ENCODE measurements at places on chromosomes 11 and 22. TPM values are rescaled to one million over a fixed set of nuclear protein-coding genes. Genes with fewer than 3 reads are reported as not detected.

Gene SLC22A6
- total RNA-seq, result not detected

Gene PKDREJ
- 0.35 TPM for total RNA-seq

Gene BSX
- total RNA-seq, result not detected

Gene SLC7A4
- 1.1 TPM for total RNA-seq

Gene ARHGAP32
- total RNA-seq, result 96.7 TPM

Gene RAG2
- not detected for total RNA-seq

Gene DYNC2H1
- 6.2 TPM for total RNA-seq

Gene ST14
- 448 TPM for total RNA-seq

Gene POTEH
- not detected for total RNA-seq

Gene CRYBB3
- not detected for total RNA-seq

Gene DDI1
- total RNA-seq, result not detected

Gene OR51B5
- not detected for total RNA-seq

Gene FAM181B
- 0.35 TPM for total RNA-seq

Gene HTR3A
- total RNA-seq, result 1.7 TPM

Gene TSGA10IP
- total RNA-seq, result not detected

Gene NRXN2
- total RNA-seq, result 1.6 TPM
